Amygdala (tissue), 56 donors: ENCODE measurements at places on chromosomes 7 and 10.

DNA sequence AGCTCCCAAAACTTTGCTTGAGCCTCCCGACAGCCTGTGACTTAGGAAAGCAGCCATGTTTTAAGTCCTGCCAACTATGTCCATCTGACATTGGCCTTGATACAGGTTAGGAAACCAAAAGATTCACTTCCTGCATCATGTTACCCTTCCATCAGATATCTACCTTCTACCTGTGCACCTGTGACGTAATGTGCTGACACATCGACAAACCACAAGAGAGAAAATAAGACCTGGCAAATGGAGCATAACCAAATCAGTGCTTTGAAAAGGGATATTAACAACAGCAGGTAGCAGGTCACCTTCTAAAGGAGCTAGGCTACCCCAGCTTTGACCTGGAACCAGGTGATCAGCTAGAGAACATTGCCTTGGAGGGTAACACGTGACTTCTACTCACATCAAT lies 14.8 kb upstream of the PRR15 start:
- DNase-seq = no peak

DNA sequence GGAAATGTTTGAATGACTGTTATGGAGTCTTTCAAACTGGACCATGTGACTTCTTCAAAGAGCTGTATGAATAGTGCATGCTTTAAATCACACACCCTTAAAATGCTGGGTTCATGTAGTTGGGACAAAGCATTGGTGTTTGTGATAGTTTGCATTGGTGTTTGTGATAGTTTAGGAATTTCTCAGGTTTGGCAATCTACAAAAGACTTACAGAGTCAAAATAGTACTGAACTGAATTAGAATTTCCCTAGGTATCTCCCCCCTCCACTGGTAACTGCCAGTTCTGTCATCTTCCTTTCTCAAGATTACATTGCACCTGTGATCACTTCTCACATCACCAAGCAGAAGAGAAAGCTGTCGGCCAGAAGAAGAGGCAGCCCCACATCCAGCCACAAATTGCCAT lies 261.1 kb downstream of the GATA3 start:
- no peak for DNase-seq

GRCh38 chr10:10330418-10330817 lies 687.3 kb upstream of the CELF2 start:
- DNase-seq = no peak

DNA sequence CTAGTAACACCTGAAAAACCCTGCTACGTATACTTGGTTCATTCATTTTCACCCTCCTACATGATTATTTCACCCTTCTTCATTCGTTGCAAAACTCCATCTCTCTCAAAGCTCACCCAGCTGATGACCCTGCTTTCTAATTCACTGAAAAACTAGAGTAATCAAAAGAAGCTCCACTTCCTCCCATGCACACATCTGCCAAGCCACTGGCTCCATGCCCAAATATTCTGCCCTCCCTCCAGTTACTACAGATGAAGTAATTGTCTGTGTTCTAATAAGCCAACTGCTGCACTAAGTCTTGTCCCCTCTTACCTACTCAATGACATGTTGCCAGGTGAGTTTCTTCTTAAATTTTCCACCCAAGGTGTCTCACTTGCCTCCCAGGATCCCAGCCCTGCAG lies 96.9 kb upstream of the CCDC71L start:
- no peak for DNase-seq

GRCh38 chr7:55366461-55367070 lies 1.4 kb downstream of the LANCL2 start:
- no peak for DNase-seq

DNA sequence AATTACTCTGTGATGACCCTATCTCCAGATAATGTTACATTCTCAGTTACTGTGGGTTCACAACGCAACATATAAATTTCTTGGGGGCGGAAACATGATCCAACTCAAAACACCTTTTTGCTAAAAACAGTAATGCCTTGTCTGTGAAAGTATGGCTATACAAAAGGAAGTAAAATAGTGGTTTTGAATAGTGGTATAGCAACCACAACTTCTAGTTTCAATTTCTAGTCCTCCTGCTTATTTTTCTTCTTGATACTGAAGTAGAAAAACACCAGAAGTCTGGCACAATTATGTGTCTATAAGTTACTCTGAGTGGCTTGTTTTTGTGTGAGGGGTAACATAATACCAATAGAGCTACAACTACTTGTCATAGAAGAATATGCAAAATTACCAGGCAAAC lies 21.5 kb upstream of the ZNF800 start:
- no peak for DNase-seq

DNA sequence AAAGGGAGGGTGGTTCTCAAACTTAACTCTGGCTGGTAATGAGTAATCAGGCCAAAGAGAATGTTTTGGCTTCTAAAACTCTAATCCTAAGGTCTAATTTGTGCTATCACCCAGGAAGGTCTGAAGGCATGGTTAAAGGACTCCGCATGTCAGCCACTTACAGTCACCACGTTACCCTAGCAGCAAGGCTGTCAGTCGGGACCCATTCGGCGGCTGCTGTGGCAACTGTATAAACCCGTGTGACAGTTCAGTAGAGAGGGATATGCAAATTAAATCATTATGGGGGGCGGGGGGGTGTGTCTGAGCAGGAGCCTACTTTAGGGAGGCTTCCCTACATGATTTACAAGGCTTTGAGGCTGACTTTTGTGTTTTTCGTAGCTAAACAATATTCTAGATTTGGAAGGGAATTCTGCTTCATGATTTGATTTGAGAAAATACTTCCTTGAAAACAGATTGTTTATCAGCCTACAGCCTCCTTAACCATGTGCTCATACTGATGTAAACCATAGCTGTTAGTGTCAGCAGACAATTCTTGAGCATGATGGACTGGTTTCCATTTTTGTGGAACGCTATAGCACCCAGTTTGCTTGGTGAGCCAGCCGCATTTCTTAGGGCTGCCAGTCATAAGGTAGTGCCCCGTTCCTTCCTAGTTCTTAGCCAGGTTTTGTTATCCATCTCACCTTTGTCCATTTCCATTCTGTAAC lies 284.4 kb downstream of the USP6NL start:
- DNase-seq = no peak

- DNase-seq = no peak
Measured at GRCh38 chr7:117143066-117143465, 179.8 kb downstream of the WNT2 start.

GRCh38 chr7:6590645-6591110 lies 857 bp downstream of the INTS15 start:
- no peak for DNase-seq

- DNase-seq = no peak
Measured at GRCh38 chr10:99330347-99330924, 1.3 kb downstream of the CNNM1 start.

GRCh38 chr7:4797858-4798705 lies 22.7 kb downstream of the AP5Z1 start:
- no peak for DNase-seq

- no peak for DNase-seq
Measured at GRCh38 chr10:71494980-71495381, 98.3 kb downstream of the CDH23 start.

- DNase-seq = no peak
Measured at GRCh38 chr7:52719677-52720076, 315.8 kb upstream of the POM121L12 start.

GRCh38 chr7:36349626-36350025 lies 40.0 kb upstream of the ANLN start:
- no peak for DNase-seq

DNA sequence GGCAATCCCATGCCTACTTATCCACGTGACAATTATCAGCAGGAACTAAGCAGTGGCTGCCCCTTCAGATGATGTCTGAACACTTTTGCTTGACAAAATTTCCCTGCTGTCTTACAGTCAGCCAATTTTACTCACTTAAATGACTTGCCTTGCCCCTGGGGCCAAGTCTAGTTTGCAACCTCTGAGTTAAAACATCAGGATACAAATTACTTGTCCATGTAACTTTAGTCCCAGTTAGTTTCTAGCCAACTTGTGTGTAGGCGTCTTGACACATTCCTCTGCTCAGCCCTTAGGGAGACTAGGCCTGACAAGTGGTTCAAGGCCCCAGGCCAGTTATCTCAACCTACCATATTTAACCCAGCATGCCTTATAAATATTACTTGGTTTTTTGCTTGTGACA lies 11.6 kb upstream of the TYSND1 start:
- DNase-seq = no peak

GRCh38 chr7:132343199-132343598 lies 233.1 kb downstream of the PLXNA4 start:
- no peak for DNase-seq

DNA sequence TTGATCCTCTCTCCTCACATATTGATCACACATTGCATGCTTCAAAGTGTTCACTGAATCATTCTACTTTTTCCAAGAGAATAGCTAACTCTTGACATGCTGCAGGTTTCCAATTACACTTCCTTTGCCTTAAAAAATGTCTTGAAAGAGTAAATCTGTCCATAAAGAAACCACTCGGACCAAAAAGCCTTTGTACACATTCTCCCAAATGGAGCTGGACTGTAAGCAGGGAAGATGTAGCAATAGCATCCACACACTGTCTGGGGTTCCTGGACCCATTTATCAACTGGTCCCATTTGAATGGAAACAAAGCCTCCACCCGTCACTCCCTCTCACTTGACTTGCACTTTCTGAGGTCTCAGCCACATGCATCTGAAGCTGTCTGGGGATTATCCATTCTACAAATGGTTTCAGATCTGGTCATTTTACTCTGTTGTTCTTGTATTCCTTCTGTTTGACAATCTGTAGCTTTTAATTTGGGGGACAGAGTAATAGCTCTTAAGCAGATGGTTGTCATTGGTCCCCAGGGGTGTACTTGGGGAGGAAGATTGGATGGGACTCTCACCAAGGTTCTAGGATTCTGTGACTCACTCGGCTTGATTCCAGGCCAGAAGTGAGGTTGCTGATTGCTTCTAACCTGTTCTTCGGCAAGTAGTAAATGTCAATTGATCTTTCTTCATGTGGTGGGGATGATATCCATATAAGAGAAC lies 203.5 kb downstream of the HIBADH start:
- DNase-seq = no peak

GRCh38 chr10:88107296-88108097 lies 244.1 kb downstream of the PTEN start:
- no peak for DNase-seq

GRCh38 chr10:128130051-128130450 lies 3.8 kb upstream of the MKI67 start:
- DNase-seq = no peak

DNA sequence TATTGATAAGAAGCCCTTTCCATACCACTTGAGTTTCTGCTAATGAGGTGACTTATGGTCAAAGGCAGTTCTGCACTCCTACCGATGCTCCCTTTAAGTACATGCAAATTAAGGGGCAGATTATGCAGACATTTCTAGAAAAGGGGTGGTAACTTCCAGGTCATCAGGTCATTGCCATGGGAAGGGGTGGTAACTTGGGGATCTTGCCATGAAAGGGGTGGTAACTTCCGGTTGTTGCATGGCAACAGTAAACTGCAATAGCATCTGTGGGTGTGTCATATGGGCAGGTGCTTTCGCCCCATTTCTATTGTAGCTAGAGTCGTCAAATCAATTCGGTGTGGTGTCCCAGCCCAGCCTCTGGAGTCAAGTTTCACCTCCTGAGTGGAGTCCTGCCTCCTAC lies 150.9 kb downstream of the UBE2H start:
- no peak for DNase-seq

DNA sequence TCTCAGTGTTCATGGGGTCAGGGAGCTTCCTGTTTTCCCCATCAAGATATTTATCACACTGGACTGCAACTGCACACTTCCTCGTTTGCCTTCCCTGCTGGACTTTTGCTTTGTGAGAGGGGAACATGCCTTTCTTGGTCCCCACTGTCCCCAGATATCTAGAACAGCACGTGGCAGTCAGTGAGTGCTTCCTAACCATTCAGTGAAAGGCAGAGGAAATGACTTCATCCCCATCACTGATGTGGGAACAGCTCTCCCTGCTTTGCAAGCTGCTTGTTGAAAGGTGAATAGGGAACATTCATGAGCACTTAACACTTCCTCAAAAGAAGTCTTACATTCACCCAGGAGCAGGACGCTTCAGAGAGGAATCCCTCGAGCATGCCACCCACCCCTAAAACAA lies 135.4 kb downstream of the MYOF start:
- no peak for DNase-seq

DNA sequence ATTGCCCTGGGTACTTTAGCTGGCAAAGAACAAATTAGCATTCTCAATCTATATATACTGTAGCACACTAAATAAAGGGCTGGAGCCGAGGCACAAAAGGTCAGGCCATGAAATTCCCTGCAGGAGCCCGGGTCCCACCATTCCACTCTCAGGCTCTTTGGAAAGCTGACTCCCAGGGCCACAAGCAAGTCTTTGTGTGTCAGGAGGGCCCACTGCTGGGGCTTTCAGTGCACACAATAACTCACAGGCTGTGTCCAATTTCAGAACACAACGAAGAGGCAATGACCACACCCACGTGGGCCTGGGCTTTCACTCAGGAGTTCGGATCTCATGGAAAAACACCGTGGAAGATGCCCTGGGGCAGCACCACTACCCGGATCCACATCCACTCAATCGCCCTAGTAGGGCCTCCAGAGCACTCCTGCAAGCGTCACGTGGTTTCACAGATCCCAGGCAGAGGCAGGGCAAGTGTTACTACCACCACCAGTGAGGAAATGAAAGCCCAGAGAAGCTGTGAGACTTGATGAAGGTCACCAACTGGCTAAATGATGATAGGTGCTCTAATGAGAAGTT lies 60.3 kb downstream of the COBL start:
- DNase-seq = peak; percentile 48

DNA sequence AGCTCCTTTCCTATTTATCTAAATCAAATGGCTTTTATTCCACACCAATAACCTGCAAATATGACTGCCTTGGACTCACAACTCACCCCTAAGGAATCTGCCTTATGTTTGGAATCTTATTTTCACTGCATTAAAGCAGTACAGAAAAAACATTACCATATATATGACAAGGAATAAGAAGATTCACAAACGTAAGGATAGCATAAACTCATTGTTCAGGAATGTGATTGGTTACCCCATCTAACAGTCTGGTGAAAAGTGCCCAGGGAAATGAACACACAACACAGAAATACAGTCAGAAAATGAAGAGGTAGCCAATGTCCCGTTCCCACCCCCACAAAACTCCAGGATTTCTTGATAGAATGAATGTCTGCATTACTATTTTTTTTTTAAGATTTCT lies 2.0 kb downstream of the PPP3CB start:
- no peak for DNase-seq

DNA sequence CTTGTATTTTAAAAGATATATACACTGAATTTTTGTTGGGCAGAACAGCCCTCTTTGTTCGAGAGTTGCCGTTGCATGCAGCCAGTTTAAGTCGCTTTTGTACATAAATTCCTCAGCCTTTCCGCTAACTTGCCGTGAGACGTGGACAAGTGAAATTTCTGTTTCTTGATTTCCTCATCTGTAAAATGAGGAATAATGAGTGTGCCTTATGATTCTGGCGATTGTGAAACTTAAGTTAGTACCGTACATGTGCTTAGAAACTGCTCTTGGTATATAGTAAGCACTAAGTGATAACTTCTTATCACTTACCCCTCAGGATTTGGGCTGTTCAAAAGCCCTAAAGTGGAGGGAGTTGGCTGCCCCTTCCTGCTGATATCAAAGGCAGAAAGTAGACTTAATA lies 1.4 kb downstream of the CCNJ start:
- DNase-seq = no peak

GRCh38 chr10:80964179-80964578 lies 426.5 kb downstream of the SH2D4B start:
- no peak for DNase-seq

- no peak for DNase-seq
Measured at GRCh38 chr7:158774952-158775351, 54.4 kb downstream of the ESYT2 start.
